ENCODE measurements at places on chromosomes 16 and 17.

DNA sequence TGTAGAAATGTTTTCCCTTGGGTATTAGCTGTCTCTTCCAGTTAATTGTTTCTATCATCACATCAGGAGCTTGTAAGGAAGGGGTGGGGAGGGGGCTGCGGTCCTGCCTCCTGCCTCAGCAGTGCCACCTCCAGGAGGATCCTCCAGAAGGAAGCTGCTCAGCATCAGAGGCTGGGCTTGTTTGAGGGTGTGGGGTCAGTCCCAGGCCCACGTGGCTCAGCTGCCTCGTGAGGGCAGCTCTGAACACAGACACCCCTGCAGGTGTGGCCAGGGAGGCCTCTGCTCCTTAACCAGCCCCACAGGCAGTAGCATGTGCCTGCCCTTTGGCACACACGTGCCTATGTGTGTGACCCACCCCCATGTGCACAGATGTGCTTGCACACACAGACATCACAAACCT lies 46.3 kb downstream of the MRM1 start:
- H3K27me3 ChIP-seq: peaks cover 50% of the 10 kb centered on the region
- H3K27ac ChIP-seq: no peak overlapping the region
- H3K4me3 ChIP-seq: no peak overlapping the region
- H3K36me3 ChIP-seq: no peaks in the 10 kb centered on the region
- DNase-seq: no peak

DNA sequence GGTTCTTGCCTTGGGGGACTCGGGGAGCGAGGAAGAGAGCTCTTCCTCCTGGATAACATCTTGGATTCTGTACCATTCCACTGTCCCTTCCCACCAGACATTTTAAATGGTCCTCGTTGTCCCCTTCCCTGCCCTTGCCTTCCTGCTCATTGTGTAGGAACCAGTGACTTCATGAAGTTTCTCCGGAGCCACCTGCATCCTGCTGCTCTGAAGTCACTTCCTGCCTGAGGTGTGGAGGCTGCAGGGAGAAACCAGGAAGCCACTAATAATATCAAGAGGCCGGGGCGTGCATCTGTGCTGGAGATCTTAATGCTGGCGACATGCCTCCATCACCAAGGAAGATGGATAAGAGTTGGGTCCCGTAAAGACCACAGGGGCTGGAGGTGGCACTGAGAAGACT lies 6.2 kb upstream of the SLC16A13 start:
- H3K4me3 ChIP-seq: peak overlapping the region; percentile 49
- H3K4me1 ChIP-seq: peaks cover 28% of the 10 kb centered on the region
- DNase-seq: peak; percentile 38
- no peaks in the 10 kb centered on the region for H3K27me3 ChIP-seq

- H3K4me3 ChIP-seq: no peak overlapping the region
- DNase-seq: no peak
- no peaks in the 10 kb centered on the region for H3K36me3 ChIP-seq
- no peak overlapping the region for H3K27ac ChIP-seq
- H3K4me1 ChIP-seq: no peaks in the 10 kb centered on the region
Measured at GRCh38 chr16:8063159-8063558, 527.2 kb downstream of the TMEM114 start.

GRCh38 chr17:21372256-21372954 lies 3.8 kb upstream of the KCNJ12 start:
- peaks cover 4% of the 10 kb centered on the region for H3K27me3 ChIP-seq
- no peaks in the 10 kb centered on the region for H3K36me3 ChIP-seq
- peak overlapping the region; percentile 19 for H3K27ac ChIP-seq
- peaks cover 17% of the 10 kb centered on the region for H3K4me1 ChIP-seq
- no peak for DNase-seq
- no peak overlapping the region for H3K4me3 ChIP-seq

DNA sequence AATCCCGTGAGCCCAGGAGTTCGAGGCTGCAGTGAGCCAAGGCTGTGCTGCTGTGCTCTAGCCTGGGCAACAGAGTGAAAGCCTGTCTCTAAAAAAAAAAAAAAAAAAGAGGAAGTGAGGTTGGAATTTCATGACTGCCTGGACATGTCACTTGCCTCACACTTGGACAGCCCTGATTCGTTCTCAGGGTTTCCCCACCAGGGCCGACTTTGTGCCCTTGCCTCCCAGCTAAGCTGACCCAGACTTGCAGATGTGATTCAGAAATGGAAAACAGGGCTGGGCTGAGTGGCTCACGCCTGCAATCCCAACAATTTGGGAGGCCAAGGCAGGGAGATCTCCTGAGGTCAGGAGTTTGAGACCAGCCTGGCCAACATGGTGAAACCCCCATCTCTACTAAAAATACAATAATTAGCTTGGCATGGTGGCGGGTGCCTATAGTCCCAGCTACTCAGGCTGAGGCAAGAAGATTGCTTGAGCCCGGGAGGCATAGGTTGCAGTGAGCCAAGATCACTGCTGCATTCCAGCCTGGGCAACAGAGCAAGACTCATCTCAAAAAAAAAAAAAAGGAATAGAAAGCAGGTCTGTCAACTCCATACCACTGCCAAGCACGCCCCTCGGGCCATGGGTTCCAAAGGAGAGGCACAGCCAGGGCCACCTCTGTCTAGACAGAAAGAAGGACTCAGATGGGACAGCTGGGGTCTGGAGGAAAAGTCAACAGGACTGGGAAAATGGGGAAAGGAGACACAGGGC lies 46.9 kb downstream of the SOCS1 start:
- H3K36me3 ChIP-seq: no peaks in the 10 kb centered on the region
- no peak overlapping the region for H3K4me3 ChIP-seq
- DNase-seq: no peak
- peaks cover 16% of the 10 kb centered on the region for H3K4me1 ChIP-seq
- H3K27me3 ChIP-seq: no peaks in the 10 kb centered on the region

GRCh38 chr17:48427598-48427997 lies 2.4 kb downstream of the SKAP1 start:
- peaks cover 7% of the 10 kb centered on the region for H3K36me3 ChIP-seq
- no peaks in the 10 kb centered on the region for H3K27me3 ChIP-seq
- H3K27ac ChIP-seq: peak overlapping the region; percentile 96
- DNase-seq: peak; percentile 52

DNA sequence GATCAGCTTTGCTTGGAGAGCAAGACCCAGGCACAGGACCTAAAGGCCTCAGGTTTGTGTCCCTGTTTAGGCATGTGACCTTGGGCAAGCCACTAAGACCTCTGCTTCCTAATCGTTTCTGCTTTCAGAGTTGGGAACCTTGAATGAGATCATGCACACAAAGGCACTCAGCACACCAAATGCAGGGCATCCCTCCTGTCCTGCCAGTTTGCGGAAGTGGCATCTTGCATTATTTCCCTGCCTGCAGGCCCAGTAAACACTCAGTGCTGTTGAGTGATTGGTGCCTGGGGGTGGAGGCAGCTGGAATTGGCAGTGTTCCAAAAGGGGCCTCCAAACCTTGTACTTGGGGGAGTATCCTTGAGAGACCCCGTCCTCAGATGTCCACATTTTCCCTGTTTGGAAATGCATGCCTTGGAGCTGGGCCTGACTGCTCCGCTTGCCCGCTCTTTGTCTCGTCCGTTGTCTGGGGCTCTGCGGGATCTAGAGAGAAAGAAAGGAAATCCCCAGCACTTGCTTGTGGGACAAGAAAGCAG lies 28.7 kb downstream of the MRM1 start:
- no peaks in the 10 kb centered on the region for H3K36me3 ChIP-seq
- no peak overlapping the region for H3K4me3 ChIP-seq
- no peak overlapping the region for H3K27ac ChIP-seq
- H3K27me3 ChIP-seq: peaks cover 4% of the 10 kb centered on the region

DNA sequence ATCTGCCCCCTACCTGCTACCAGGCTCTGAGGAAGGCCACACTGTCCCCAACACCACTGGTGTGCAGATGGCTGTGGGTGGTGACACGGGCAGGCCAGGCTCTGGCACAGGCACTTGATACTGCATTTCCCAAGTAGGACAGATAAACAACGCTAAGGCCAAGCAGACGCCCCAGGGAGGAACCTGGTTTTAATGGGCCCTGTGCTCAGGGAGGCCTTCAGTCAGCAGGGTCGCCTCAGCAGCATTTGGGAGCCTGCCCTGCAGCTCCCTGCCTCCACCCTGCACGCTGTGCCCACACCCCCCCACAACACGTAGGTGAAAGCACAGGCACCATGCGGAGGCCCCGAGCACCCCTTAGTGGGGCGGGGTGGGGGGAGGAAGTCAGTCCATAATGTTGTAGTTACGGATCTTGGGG lies 3.3 kb upstream of the FASN start:
- peaks cover 8% of the 10 kb centered on the region for H3K4me1 ChIP-seq
- no peaks in the 10 kb centered on the region for H3K36me3 ChIP-seq
- no peak for DNase-seq
- H3K4me3 ChIP-seq: no peak overlapping the region
- no peak overlapping the region for H3K27ac ChIP-seq

DNA sequence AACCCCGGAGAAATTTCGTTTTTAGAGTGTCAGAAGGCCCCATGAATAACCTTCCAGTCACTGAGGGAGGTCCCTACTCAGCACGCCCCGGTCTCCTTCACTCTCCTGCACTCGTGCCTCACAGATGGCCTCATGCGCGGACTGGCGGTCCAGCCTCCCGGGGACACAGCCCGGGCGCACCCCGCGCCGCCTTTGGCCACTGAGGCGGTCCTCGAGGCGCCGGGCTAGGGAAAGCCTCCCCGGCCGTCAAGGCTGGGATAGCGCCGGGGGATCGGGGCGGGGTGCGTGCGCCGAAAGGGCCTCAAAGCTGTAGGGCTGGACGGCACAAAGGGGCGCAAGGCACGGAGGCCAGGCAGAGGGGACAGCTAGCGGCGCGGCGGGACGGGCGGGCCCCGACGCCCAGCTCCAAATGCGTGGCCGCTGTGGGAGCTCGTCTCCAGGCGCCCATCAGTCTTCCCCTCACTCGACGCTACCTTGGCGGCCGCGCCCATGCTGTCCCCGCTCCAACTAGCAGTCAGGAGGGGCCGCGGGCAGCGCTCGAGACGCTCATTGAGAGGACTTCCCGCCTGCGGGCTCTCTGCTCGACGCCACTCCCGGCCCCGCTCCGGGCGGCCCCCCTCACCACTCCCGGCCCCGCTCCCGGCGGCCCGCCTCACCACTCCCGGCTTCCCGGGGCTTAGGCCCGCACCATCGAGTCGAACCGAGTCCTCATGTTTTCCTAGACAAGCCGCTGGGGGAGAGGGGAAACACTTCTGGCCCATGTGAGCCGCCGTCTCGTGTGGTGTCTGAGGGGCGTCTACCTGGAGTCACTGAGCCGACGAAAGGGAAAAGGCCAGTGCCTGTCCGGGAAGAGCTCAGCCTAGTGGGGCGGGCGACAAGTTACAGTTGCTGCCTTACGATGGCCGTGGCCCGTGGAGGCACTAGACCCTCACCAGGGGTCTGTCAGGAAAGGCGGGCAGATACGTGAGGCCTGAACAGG lies at the start of gene USP6:
Gene USP6, plus strand, starts transcription at position 360 of the 979 bp plus-strand sequence. CDS start 14,336 bp downstream, outside the sequence.
- H3K36me3 ChIP-seq: peaks cover 17% of the 10 kb centered on the region
- peaks cover 9% of the 10 kb centered on the region for H3K4me1 ChIP-seq
- DNase-seq: no peak
- no peak within 1 kb of the TSS for H3K27ac ChIP-seq
- H3K27me3 ChIP-seq: peaks cover 9% of the 10 kb centered on the region

GRCh38 chr16:31695667-31696066 lies 168.0 kb downstream of the AHSP start:
- peak; percentile 63 for DNase-seq
- no peak overlapping the region for H3K4me3 ChIP-seq
- H3K4me1 ChIP-seq: no peaks in the 10 kb centered on the region
- no peak overlapping the region for H3K27ac ChIP-seq
- H3K27me3 ChIP-seq: no peaks in the 10 kb centered on the region
- H3K36me3 ChIP-seq: no peaks in the 10 kb centered on the region

- no peak overlapping the region for H3K4me3 ChIP-seq
- no peaks in the 10 kb centered on the region for H3K36me3 ChIP-seq
- DNase-seq: no peak
- H3K27ac ChIP-seq: no peak overlapping the region
- no peaks in the 10 kb centered on the region for H3K4me1 ChIP-seq
- H3K27me3 ChIP-seq: no peaks in the 10 kb centered on the region
Measured at GRCh38 chr16:20799599-20799998, 6.7 kb downstream of the ERI2 start.

GRCh38 chr17:1643293-1643998 lies 2.1 kb downstream of the SCARF1 start:
- H3K4me1 ChIP-seq: peaks cover 5% of the 10 kb centered on the region
- H3K27ac ChIP-seq: peak overlapping the region; percentile 71
- no peaks in the 10 kb centered on the region for H3K27me3 ChIP-seq
- DNase-seq: peak; percentile 82
- H3K4me3 ChIP-seq: peak overlapping the region; percentile 86
- H3K36me3 ChIP-seq: no peaks in the 10 kb centered on the region

DNA sequence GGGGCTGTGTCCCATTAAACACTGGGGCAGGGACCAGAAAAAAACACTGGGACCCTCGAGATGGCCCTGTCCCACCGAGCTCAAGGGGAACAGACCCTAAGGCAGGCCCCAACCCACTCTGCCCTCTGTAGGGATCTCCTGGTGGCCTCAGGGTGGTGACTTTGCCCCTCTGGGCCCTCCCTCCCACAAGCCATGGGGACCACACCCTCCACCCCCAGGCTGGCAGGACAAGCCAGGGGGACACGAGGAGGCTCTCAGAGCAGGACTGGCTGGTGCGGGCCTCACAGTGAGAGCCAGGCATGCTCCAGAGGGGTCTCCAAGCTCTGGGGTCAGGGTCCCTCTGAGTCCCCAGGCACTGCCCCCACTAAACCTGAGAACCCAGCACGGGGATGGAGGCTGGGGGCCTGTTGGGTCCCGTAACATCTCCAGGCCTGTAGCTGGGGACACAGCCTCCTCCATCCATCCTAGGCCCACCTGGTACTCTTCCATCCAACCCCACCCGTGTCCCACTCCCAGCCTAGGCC lies 14.5 kb upstream of the SRRM2 start:
- DNase-seq: no peak
- H3K4me1 ChIP-seq: peaks cover 7% of the 10 kb centered on the region
- no peaks in the 10 kb centered on the region for H3K36me3 ChIP-seq
- no peak overlapping the region for H3K4me3 ChIP-seq
- H3K27ac ChIP-seq: peak overlapping the region; percentile 43

DNA sequence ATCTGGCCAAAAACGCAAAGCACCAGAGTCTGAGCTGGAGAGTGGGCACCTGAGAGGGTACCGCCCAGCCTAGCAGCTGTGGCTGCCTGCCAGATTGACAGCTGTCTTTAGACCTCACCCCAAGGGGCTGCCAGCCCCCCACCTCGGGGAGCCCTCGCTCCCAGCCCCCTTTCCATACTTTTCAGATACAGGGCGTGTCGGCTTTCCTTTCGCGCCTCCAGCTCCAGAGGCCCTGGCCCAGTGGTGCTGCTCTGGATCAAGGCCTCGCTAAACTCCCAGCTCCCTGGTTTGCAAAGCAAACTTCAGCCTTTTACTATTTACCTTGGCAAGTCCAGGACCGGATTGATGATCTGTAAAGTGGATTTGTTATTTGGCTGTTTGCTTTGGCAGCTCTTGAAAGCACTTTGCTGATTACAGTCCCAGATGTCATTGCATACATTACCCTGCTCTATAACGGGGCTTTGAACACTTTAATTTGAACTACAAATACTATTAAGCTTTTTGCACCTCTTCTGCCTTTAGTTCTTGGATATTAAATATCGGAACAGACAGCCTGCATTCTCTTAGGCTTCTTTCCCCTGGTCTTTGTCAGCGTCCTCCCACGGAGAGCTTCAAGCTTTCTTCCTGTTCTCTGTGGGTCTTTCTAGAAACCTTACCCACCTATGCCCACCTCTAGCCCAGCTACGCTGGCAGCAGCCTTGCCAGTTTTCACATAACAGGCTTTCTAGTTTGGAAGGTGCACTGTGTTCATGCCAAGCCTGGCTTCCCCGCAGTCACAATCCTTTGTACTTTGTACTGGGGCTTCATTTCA lies 63.6 kb upstream of the TBX2 start:
- H3K27me3 ChIP-seq: no peaks in the 10 kb centered on the region
- H3K4me3 ChIP-seq: no peak overlapping the region
